Naive B cell (primary cell): ENCODE measurements at places on chromosomes 1 and 21. TPM values are rescaled to one million over a fixed set of nuclear protein-coding genes. Genes with fewer than 3 reads are reported as not detected.

DNA sequence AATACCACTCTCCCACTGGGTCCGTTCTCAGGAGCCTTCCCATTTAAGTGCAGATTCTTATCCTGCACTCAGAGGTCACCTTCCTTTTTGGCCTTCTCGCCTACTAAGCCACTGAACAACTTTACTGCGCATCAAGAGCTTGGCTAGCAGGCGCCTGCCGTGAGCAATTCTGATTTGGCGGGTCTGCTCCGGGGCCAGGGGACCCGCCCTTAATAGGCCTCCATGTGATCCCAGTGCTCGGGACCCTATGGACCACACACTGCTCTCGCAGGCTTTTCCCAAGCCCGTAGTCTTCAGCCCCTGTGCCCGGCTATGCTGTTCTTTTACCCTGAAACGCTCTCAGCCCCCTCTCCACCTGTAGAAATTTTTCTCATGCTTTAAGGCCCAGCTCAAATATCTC, 45.1 kb downstream of the BCL9 start:
- no peak for DNase-seq

GRCh38 chr1:111990026-111990877, 784 bp upstream of the KCND3 start:
- DNase-seq, result no peak

GRCh38 chr1:50358962-50359361, 64.3 kb downstream of the DMRTA2 start:
- DNase-seq, result no peak

GRCh38 chr1:40781608-40781971, 2.0 kb upstream of the KCNQ4 start:
- no peak for DNase-seq

DNA sequence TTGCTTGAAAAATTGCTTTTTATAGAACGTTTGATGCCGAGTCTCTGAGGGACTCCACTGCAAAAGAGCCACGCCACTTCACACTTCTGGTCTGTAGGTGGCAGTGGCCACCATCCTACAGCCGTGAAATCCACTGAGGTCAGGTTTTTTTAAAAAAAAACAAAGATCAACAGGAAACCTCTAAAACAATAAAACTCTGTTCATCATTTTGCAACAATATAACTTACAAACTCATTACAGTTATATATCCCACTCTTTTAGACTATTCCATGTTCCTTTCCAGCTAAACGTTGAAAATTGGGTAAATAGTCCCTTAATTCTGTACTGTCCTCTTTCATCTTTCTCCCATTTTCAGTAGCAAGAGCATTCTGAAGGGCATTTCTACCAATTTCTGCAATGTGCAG, 64.6 kb upstream of the FMN2 start:
- no peak for DNase-seq

PLEKHA6 gene
- polyA plus RNA-seq, result not detected

PGLYRP4 gene
- polyA plus RNA-seq, result not detected

C4BPA gene
- polyA plus RNA-seq, result not detected
